ENCODE measurements at places on chromosomes 3 and 15.

DNA sequence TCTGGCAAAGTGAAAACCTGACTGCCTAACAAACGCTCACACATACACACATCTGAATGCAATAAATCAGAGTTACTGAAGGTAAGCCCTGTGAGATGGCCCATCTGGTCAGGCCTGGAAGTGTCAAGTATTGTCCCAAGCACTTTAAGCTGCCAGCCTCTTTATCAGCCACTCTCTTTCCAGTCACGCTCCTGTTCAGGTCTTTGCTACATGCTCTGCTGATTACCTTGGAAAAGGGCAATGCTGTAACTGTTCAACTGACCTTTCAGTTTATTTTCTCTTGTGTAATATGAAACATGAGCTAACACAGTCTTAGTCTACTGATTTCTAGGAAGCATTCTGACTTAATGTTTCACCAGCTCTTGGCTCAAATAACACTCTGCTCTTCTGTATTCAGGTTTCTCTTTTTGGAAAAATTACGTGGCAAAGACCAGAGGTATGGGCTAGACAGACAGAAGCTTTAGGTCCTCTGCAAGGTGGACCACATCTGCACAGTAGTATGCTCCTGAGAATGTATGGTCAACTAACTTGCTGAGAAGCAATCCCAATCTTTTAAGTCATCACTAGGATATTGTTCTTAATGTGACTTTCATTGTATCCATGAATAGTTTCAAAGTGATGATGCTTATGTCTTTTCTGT, 44.5 kb downstream of the GBE1 start:
- DNase-seq, result no peak

DNA sequence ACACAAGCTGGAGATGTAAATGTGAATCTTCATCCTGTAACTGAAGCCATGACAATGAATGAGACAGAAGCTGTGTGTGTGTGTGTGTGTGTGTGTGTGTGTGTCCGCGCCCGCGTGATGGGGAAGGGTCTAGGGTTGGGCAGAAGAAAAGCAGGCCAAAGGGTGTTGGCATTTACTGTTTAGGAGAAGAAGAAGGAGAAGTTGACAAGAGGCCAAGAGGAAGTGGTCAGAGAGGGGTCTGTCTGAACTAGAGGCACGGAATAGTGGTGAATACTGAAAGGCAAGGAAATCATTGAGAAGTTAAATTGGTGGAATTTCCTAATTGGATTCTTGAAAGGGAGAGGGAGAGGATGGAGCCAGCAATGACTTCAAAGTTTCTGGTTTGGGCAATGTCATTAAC, 5.6 kb upstream of the NCEH1 start:
- no peak for DNase-seq

- no peak for DNase-seq
These were observed 12.5 kb downstream of the GASK1A start for GRCh38 chr3:42991341-42992315.

- no peak for DNase-seq
These were observed 43.5 kb downstream of the SCN5A start for GRCh38 chr3:38605981-38606380.

- DNase-seq, result no peak
These were observed 13.1 kb upstream of the ITPKA start for GRCh38 chr15:41480396-41481140.

DNA sequence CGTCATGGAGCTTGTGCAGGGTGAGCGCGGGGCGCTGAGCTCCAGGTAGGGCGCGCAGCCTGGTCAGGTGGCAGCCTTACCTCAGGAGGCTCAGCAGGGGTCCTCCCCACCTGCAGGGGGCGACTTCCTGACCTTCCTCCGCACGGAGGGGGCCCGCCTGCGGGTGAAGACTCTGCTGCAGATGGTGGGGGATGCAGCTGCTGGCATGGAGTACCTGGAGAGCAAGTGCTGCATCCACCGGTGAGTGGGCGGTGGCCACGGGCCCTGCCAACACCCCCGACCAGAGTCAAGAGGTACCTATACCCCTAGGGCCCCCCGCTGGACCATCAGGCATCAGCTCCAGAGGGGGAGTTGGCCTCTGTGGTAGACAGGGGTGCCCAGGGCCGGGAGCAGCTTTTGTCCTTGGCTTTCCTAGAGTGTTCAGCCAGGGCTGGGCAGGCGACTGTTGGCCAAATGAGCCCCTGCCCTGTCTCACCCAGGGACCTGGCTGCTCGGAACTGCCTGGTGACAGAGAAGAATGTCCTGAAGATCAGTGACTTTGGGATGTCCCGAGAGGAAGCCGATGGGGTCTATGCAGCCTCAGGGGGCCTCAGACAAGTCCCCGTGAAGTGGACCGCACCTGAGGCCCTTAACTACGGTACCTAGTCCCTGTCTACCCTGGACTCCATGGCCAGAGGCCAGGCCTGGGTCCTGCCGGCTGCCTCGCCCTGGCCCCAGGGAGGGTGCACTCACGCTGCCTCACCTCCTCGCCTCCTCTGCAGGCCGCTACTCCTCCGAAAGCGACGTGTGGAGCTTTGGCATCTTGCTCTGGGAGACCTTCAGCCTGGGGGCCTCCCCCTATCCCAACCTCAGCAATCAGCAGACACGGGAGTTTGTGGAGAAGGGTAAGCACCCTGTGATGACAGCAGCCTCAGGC, 9.1 kb downstream of the FES start:
- DNase-seq, result no peak
